Occipital lobe (tissue), 3 donors: ENCODE measurements at places on chromosomes 2 and 18. TPM values are rescaled to one million over a fixed set of nuclear protein-coding genes. Genes with fewer than 3 reads are reported as not detected.
A peak's percentile ranks its signal among the peaks of the same experiment; 100 is the strongest.

DNA sequence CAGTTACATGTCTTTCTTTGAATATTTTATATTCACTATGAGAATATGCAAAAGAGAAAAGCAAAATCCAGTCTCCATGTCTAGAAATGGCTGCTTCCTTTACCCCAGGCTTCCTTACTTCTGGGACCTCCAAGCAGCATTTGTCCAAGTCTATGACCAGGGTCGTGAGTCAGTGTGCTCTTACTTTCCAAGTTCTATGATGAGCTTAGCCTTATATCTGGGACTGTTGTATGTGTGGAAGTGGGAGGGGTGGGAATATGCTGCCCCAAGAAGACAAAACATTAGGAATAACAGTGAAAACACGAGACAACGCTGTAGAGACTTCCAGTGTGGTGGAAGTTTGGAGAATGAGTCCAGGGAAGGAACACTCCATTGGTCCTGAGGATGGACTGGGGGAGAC is 21.2 kb upstream of the CHRNA1 start:
- no peak for DNase-seq

- peak; percentile 9 for DNase-seq
Observed at GRCh38 chr18:40413160-40413559, 1541.9 kb upstream of the PIK3C3 start.

MBD5 gene
- 59.1 TPM for total RNA-seq

TNFAIP6 gene
- total RNA-seq: 0.31 TPM

DNA sequence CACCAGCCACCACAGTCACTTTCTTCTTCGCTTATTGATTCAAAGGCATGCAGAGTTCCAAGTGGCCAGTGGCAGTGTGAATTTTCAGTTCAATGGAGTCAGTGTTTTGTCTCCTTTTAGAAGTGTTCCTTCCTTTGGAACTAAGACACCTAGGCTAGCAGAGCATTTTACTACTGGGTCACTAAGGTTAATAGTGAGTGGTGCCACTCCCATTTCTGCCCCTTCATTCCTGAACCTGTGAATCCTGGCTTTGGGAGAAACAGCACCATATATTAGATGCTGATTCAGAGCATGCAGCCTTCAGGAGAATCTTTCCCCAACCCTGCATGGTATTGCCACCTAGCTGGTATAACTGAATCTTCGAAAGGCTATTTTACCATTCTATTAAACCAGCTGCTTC is 312.7 kb downstream of the HRH4 start:
- no peak for DNase-seq

- no peak for DNase-seq
Observed at GRCh38 chr2:144364944-144365738, 154.8 kb downstream of the ZEB2 start.

DNA sequence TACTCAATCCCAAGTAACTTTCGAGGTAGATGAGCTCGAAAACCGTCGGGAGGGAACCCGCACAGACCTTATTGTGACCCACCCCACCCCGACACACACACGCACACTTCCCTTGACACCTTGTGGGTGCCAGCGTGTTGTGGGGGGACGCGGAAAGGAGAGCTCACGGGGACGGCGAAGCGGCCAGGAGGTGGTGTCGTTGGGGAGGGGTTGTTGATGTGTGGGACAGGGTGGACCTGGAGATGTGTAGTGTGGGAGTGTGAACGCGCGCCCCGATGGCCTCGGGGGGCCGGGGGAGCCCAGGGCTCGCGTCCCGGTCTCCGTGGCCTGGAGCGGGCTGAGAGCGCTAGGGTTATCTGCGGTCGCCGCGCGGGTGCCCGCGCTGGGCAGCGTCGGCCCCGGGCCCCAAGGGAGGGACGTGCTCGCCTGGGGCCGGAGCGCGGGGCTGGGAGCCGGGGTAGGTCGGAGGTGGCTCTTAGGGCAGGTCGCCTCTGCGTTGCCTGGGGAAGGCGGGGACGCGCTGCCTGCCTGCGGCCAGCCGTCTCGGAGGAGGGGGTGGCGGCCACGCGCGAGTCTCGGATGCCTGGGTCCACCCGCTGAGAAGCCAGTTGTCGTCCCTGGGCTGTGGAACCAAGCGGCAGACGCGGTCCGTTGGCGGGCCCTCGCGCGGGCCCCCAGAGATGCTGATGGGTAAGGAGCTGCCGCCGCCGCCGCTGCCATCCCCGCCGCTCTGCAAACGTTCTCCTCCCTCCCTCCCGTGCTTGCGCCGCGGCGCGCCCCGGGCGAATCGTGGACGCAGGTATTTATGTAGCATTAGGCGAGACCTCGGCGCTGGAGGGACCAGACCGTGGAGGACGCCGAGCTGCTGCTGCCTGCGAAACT is 1.6 kb downstream of the KLHL29 start:
- DNase-seq: peak; percentile 44

DNA sequence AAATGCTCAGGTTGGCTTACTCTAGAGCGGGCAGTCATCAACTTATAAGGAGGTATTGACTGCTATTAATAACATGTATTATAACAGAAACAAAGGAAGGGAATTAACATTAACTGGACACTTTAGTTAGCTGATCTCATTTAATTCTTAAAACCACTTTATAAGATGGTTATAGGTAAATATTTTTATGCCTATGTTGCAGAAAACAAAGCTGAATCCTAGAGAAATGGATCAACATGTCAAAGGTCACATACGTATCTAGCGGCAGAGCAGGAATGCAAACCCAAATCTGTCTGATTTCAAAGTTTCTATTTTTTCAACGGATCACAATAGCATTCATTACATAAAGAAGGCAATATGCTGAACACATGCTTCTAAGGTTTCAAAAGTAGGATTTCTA is 200.0 kb downstream of the PDE1A start:
- no peak for DNase-seq

RAD51AP2 gene
- 0.47 TPM for total RNA-seq

GRCh38 chr2:203997980-203998809 is 61.6 kb downstream of the ICOS start:
- no peak for DNase-seq

- no peak for DNase-seq
Observed at GRCh38 chr18:25136416-25137196, 215.4 kb downstream of the ZNF521 start.

DNA sequence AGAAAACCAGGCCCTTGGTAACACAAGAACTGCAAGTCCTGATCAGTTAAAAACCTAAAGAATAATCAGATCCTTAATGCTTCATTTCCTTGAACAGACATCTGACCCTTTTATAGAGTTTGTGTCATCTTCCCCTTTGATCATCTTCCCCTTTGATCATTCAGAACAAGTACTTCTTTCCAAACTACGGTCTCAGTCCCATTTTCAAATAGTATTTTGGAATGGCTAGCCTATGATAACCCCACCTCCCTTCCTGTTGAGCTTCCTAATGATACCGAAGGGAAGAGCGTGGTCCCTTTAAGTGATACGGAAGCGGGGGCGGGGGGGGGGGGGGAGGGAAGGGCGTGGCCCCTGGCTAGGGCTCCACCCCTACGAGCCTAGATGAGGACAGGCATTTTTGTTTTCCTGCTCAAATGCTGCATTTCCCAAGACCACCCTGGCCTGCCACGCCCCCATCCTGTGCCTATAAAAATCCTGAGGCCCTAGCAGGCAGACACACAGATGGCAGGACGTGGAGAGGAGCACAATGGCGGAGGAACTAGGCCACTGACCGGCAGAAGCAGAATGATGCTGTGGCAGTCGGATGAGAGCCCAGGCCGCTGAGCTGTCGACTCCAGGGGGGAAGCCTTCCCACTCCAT is 24.1 kb upstream of the CHRNA1 start:
- no peak for DNase-seq

DNA sequence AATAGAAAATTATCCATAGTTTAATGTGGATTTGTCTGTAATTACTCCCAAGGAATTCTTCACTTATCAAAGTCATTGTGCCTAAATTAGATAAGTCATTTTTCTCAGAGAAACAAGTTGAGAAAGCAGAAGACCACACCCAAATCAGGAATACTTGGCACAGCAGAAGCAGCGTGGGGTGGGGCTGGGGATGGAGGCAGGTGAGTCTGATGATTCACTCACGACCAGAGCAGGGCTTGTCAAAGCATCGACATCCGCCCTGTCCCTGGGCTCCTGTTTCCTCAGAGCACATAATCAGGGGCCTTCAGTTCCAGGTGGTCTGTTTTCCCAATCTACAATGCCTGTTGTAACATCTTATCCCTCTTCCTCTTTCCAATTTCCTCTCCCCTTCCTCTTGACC is 31.5 kb upstream of the COLEC12 start:
- DNase-seq: no peak

GRCh38 chr2:28454016-28454930 is 41.6 kb upstream of the PLB1 start:
- no peak for DNase-seq

UCN gene
- total RNA-seq: 1.1 TPM

DNA sequence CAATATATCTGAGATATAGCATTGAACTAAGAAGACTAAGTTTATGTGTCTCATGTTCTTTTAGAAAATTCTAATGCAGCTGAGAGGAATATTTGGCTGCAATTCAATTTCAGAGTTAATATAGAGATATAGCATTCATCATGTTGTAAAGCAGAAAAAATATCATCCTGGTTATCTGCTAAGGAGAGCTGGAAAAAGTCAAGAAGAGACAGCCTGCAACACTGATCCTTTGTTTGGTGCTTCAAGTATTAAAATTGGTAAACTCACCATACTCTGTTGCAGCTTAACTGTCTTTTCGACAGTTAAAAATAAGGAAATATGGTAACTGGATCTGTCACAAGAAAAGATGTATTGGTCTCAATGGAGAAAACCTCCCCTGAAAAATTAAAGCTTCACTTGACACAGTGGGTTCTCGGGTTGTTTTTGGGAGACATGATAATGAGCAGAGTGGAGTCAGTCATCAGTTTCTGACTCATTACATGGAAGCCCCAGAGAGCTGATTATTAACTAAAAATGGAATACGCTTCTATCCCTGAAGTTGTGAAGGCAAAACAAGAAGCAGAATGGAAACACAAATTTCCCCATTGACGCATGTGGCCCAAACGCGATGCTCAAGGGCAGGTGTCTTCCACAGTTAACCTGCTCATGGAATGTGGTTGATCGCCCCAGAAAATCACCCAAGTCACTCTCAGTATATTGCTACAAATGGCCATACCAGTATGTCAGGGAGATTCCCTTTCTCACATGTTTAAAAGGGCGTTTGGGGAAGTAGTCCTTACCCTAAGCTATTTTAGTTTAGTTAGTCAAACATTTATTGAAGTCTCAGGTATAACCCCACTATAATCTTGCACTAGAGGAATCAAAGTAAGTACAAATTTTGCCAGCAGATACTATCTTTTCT is 8.2 kb downstream of the BCL2 start:
- no peak for DNase-seq

- DNase-seq: no peak
Observed at GRCh38 chr18:25832001-25832604, 258.3 kb downstream of the SS18 start.

DNA sequence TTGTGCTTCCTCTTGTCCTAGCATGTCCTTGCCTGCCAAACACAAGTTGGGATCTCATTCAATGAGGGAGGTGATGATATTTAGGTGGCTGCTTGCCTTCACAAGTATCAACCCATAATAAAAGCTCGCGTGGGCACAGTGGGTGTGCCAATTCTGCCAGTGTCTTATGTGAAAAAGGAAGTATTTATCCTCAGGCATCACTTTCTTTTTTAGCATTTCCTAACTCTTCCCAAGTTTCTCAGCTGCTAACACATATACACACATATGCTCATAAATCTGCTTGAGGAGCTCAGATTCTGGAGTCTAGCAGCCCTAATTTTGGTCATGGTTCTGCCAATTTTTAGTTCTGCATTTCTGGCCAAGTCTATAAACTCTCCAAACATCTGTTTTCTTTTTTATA is 319.5 kb upstream of the HNMT start:
- DNase-seq: peak; percentile 6

- DNase-seq: no peak
Observed at GRCh38 chr2:64615192-64615763, 38.4 kb downstream of the SERTAD2 start.

GRCh38 chr18:23738151-23738550 is 48.9 kb downstream of the LAMA3 start:
- DNase-seq: no peak

DNA sequence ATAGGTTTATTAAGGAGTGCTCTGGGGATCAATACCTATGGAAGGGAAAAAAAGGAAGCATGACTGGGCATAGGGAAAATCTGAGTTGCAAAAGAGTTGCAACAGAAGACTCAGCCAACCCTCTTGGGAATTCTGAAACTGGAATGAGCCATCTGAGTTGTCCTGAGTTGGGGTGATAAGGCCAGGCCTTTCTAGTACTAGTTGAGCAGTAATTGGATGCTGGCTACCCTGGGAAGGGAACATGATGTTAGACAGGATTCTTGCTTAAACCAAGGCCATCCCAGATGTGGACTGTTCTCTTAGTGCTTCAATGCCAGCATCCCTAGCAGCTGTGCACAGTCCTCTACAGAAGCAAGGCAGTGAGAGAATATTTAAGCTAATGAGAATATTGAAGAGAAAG is 348.8 kb upstream of the GULP1 start:
- no peak for DNase-seq
